ENCODE measurements at places on chromosomes 1 and 21. TPM values are rescaled to one million over a fixed set of nuclear protein-coding genes. Genes with fewer than 3 reads are reported as not detected.

C1orf74 gene
- 2.5 TPM for total RNA-seq

GRCh38 chr1:17441265-17441992 is 2.0 kb upstream of the RCC2 start:
- peaks cover 37% of the 10 kb centered on the region for H3K4me1 ChIP-seq
- peaks cover 11% of the 10 kb centered on the region for H3K36me3 ChIP-seq
- H3K27ac ChIP-seq = peak overlapping the region; percentile 79
- H3K4me3 ChIP-seq = peak overlapping the region; percentile 40
- H3K27me3 ChIP-seq = no peaks in the 10 kb centered on the region

GRCh38 chr1:167893798-167894197 is 20.1 kb downstream of the ADCY10 start:
- H3K27ac ChIP-seq = no peak overlapping the region
- peaks cover 2% of the 10 kb centered on the region for H3K4me1 ChIP-seq
- H3K27me3 ChIP-seq = peaks cover 7% of the 10 kb centered on the region
- H3K4me3 ChIP-seq = no peak overlapping the region
- no peaks in the 10 kb centered on the region for H3K36me3 ChIP-seq

TMPRSS2 gene
- total RNA-seq = not detected

GRCh38 chr1:167936930-167937708 is at the start of gene MPC2:
MPC2 (minus strand) TSS chr1:167937072; CDS start chr1:167935841, 1,231 bp downstream.
- peak; percentile 79 for DNase-seq
- H3K27ac ChIP-seq = peak within 1 kb of the TSS; percentile 95
- H3K27me3 ChIP-seq = no peaks in the 10 kb centered on the region
- peaks cover 2% of the 10 kb centered on the region for H3K36me3 ChIP-seq
- peak within 1 kb of the TSS; percentile 84 for H3K4me3 ChIP-seq

DNA sequence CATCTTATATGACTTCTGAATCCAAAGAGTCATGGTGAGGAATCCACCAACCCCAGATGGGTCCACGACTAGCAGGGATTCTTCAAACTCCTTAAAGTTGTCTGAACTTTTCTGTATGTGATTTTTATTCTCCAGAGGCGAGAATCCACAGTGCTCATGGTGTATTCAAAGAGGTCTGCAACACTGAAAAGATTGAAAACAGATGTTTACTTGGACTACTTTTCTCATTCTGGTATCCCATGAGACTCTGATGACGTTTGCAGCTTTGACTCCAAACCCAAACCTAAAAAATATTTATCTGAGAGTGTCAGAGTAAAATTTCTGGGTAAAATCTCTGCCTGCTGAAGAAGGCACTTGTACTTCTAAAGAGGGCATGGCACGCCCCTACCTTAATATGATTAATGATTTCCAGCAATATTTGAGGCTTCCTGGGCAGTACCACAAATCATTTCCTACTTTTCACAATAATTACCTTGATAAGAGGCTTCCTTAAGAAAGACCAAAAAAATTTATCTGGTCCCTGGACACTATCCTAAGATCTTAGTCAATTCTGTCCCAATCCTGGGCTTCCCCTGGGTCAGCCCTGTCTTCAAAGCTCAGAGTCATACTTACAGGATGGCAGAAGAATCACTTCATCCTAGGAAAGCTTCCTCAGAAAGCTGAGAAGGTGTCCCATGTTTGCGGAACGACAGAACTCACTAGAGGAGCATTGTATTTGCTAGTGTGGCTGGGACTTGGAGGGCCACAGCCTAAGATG is 76.5 kb upstream of the MAP10 start:
- peaks cover 12% of the 10 kb centered on the region for H3K4me1 ChIP-seq
- no peak for DNase-seq
- H3K27me3 ChIP-seq = peaks cover 6% of the 10 kb centered on the region

- H3K4me3 ChIP-seq = no peak overlapping the region
- no peak for DNase-seq
- H3K27ac ChIP-seq = no peak overlapping the region
- H3K4me1 ChIP-seq = peaks cover 9% of the 10 kb centered on the region
- H3K36me3 ChIP-seq = no peaks in the 10 kb centered on the region
Measured at GRCh38 chr1:202591515-202591914, 118.7 kb downstream of the SYT2 start.

- H3K4me1 ChIP-seq = no peaks in the 10 kb centered on the region
- peaks cover 7% of the 10 kb centered on the region for H3K27me3 ChIP-seq
- no peak overlapping the region for H3K4me3 ChIP-seq
- no peak for DNase-seq
- no peaks in the 10 kb centered on the region for H3K36me3 ChIP-seq
- H3K27ac ChIP-seq = no peak overlapping the region
Measured at GRCh38 chr1:229075716-229076115, 195.2 kb upstream of the RAB4A start.

DNA sequence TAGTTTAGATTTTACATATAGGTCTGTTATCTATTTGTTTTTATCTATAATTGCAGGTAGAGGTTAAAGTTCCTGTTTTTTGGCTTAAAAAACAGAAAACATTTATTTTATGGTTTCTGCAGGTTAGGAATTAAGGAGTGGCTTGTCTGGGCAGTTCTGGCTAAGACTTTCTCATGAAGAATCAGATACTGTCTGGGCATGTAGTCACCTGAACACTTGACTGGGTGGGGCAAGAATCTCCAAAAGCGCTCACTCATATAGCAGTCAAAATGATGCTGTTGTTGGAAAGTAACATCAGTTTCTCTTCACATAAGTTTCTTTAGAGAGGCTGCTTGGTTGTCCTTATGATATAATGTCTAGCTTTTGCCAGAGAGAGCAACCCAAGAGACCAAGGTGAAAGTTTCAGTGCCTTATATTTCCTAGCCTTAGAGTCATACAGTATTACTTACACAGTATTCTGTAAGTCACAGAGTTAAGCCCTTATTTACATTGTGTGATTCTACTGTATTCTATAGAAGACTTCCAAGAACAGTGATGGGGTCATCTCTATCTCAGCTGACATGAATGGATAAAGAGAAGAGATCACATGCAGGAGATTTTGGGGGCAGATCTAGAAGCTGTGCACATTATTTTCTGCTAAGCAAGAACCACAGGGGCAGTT is 125.4 kb upstream of the GPR52 start:
- H3K27ac ChIP-seq = no peak overlapping the region
- no peak overlapping the region for H3K4me3 ChIP-seq
- peaks cover 17% of the 10 kb centered on the region for H3K4me1 ChIP-seq
- no peaks in the 10 kb centered on the region for H3K27me3 ChIP-seq

CHRNB2 gene
- not detected for total RNA-seq

GRCh38 chr1:217078078-217078690 is 355.0 kb upstream of the ESRRG start:
- no peak overlapping the region for H3K27ac ChIP-seq
- no peaks in the 10 kb centered on the region for H3K4me1 ChIP-seq
- no peaks in the 10 kb centered on the region for H3K36me3 ChIP-seq
- no peak overlapping the region for H3K4me3 ChIP-seq
- H3K27me3 ChIP-seq = no peaks in the 10 kb centered on the region

- H3K27me3 ChIP-seq = no peaks in the 10 kb centered on the region
- DNase-seq = no peak
- H3K4me3 ChIP-seq = no peak overlapping the region
- no peak overlapping the region for H3K27ac ChIP-seq
- H3K36me3 ChIP-seq = no peaks in the 10 kb centered on the region
Measured at GRCh38 chr1:178959543-178960460, 65.9 kb upstream of the FAM20B start.

GRCh38 chr1:165773324-165773965 is 4.8 kb upstream of the TMCO1 start:
- no peak overlapping the region for H3K27ac ChIP-seq
- DNase-seq = no peak
- H3K4me1 ChIP-seq = peaks cover 11% of the 10 kb centered on the region
- peaks cover 11% of the 10 kb centered on the region for H3K36me3 ChIP-seq

DNA sequence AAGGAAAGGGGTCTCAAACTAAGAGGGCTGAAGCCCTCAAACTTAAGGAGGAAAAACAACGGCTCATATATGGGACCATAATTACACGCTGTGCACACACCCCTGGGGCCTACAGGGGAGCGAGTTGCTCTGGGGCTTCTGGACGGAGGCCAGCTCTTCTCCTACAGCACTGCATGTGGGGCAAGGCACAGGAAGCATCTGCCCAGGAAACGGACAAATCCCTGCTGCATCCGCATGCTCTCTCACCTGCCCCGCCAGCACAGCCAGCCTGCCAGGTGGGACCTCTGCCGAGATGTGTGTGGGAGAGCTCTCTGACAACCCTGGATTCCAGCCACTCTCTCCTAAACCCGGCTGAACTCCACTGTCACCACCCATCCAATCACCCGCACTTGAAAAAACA is 54.1 kb downstream of the MRPL37 start:
- H3K36me3 ChIP-seq = peaks cover 21% of the 10 kb centered on the region
- DNase-seq = no peak
- H3K4me3 ChIP-seq = no peak overlapping the region
- H3K4me1 ChIP-seq = peaks cover 23% of the 10 kb centered on the region

GRCh38 chr1:41662765-41663437 is 178.4 kb upstream of the EDN2 start:
- peaks cover 4% of the 10 kb centered on the region for H3K36me3 ChIP-seq
- H3K27ac ChIP-seq = peak overlapping the region; percentile 47
- H3K4me3 ChIP-seq = peak overlapping the region; percentile 41

SDC3 gene
- total RNA-seq = not detected

- no peak for DNase-seq
- H3K4me3 ChIP-seq = no peak overlapping the region
- no peak overlapping the region for H3K27ac ChIP-seq
- no peaks in the 10 kb centered on the region for H3K27me3 ChIP-seq
- peaks cover 17% of the 10 kb centered on the region for H3K36me3 ChIP-seq
Measured at GRCh38 chr1:115650961-115651360, 9.2 kb downstream of the VANGL1 start.

OR2L2 gene
- total RNA-seq = not detected

DNA sequence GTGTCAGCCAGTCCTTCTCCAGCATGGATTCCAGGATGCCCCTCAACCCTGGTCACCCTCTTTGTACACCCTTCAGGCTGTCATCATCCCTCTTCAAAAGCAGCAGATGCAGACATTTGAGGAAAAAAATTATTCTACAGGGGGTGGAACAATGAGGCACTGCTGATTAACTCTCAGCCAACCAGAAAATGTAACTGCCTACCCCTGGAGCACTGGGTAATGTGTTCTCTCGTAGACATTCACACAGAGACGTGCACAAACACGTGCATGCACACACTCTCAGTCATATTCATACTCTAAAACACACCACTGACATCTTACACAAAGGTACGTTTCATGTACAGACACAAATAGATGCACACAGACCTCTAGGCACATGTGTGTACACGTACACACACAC is 175.4 kb downstream of the TRABD2B start:
- H3K4me1 ChIP-seq = no peaks in the 10 kb centered on the region
- H3K4me3 ChIP-seq = no peak overlapping the region
- DNase-seq = no peak
- H3K27me3 ChIP-seq = no peaks in the 10 kb centered on the region

DNA sequence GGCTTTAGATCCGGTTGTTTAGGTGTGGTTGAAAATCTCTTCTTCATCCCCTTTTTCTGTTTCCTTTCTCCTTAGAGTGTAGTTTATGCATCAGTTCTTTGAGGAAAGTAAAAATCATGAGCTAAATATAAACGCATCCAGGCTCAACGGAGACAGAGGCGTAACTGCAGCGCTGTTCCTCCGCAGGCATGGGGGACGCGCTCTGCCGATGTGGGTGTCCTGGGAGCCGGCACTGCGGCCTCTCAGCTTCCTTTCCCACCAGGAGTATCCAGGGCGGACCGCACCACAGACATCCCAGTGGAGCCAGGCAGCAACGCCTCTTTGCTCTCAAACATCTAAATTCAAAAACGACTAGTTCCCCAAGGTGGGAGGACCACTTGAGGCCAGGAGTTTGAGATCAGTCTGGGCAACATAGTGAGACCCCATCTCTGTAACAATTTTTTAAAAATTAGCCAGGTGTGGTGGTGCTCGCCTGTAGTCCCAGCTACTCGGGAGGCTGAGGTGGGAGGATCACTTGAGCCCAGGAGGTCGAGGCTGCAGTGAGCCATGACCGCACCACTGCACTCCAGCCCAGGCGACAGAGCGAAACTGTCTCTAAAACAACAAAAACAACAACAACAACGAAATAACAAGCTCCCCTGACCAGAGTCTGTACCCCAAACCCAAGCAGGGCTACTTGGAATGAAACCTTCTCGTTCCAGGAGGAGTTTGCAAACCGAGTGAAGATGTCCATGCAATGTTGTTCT is 16.4 kb downstream of the SLC45A1 start:
- H3K4me3 ChIP-seq = no peak overlapping the region
- H3K36me3 ChIP-seq = no peaks in the 10 kb centered on the region
- no peak overlapping the region for H3K27ac ChIP-seq
- H3K4me1 ChIP-seq = peaks cover 6% of the 10 kb centered on the region
- no peak for DNase-seq

HSF2BP gene
- 0.24 TPM for total RNA-seq

TMPRSS3 gene
- 9.9 TPM for total RNA-seq

RXFP4 gene
- total RNA-seq = not detected

NBPF19 gene
- total RNA-seq = 24.7 TPM

DNA sequence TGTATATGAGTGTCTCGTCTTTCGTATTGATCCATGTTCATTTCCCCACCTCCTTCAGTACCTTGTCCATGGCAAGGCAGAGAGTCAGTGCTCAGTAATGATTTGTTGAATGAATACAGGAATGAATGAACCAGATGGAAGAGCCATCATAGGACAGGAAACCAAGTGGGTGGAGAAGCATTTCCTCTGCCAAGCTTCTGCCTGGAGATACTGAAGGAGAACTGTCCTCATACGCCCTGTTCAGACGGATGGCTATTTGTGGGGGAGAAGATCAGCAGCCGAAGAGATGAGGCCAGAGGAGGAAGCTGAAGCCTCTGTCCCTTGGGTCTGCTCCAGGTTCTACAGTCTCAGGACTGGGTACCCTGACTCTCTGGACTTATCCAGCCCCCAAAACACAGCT is 5.8 kb downstream of the FAM43B start:
- no peak overlapping the region for H3K4me3 ChIP-seq
- no peaks in the 10 kb centered on the region for H3K36me3 ChIP-seq

DNA sequence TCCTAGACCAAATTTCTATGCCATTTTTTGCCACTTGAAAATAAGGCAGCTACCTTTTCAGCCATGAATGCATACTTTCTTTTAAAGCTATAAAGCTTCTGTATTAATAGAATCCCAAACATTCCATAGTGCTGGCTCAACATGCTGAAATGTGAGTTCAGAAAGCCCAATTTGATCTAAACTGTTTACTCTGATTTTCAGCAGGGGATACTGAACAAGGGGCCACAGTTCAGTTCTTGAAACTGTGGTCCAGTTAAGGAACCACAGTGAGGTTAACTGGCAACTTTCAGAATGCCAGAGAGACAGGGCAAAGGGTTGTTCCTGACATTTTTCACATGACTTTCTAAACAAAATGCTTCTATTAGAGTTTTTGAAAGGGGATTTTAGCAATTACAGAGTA is 85.7 kb upstream of the COL11A1 start:
- H3K4me1 ChIP-seq = no peaks in the 10 kb centered on the region
- no peaks in the 10 kb centered on the region for H3K27me3 ChIP-seq
- no peak overlapping the region for H3K4me3 ChIP-seq
- H3K36me3 ChIP-seq = no peaks in the 10 kb centered on the region

- no peak overlapping the region for H3K4me3 ChIP-seq
- H3K27ac ChIP-seq = no peak overlapping the region
- no peaks in the 10 kb centered on the region for H3K4me1 ChIP-seq
- H3K27me3 ChIP-seq = no peaks in the 10 kb centered on the region
Measured at GRCh38 chr1:97365026-97365425, 555.8 kb downstream of the DPYD start.

Measured in activated CD8-positive, alpha-beta T cell treated with anti-CD3 and anti-CD28 coated beads, Interleukin-2, amount 10 ng/mL, durations not matched to agents 7 days and 5 days (primary cell).